CD4-positive, alpha-beta T cell treated with Interleukin-6 at 100 ng/mL for 8 hours (primary cell): ENCODE measurements at places on chromosomes 1 and 21.
A peak's percentile ranks its signal among the peaks of the same experiment; 100 is the strongest.

- DNase-seq: no peak
Measured at GRCh38 chr1:6358144-6358624, 35.4 kb downstream of the ACOT7 start.

GRCh38 chr1:78918157-78918556 lies 88.4 kb downstream of the ADGRL4 start:
- no peak for DNase-seq

DNA sequence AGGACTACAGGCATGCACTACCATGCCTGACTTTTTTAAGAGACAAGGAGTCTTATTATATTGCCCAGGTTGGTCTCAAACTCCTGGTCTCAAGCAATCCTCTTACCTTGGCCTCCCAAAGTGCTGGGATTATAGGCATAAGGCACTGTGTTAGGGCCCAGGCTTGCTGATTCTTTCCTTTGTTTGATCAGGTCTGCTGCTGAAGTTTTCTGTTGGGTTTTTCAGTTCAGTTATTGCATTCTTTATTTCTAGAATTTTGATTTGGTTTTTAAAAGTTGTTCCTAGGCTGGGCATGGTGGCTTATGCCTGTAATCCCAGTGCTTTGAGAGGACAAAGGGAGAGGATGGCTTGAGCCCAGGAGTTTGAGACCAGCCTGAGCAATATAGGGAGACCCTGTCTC lies 47.9 kb downstream of the C4BPA start:
- no peak for DNase-seq

GRCh38 chr1:203704120-203704519 lies 60.9 kb upstream of the LAX1 start:
- DNase-seq: no peak

DNA sequence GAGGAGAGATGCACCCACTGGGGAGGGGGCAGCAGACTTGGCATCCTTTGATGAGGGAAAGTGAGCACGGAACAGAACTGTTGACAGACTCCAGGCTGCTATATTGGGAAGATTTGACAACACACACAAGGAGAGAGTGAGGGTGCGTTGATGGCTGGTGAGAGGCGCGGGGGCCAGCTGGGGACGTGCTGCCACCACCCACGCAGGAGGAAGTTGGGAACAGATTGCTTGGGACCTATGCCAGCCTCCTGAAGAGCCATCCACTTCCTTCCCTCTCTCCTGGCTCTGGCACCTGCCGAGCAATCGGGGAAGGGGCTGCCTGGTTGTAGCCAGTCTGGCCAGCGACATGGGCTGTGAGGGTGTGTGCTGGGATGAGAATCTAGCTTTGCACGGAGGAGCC lies 223.7 kb upstream of the CSF3R start:
- no peak for DNase-seq

DNA sequence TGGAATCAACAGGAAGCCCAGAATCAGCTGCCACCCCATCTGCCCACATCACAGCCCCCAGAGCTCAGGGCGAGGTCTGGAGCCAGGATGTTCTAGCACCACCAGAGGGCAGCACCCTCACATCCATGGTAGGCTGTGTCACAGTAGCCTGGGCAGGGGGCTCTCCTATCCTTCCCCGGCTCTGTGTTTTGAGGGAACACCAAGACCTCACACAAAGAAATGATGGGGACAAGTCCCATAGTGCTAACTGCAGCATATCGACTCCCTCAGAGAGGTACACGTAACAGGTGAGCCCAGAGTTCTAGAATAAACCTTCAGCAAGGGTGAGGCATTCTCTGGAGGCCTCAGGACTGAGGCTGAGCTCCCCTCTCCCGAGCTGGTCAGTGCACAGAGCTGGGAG lies 2.3 kb upstream of the KCNC4 start:
- DNase-seq: peak; percentile 80

GRCh38 chr1:215022741-215023141 lies 59.8 kb upstream of the KCNK2 start:
- no peak for DNase-seq

- DNase-seq: no peak
Measured at GRCh38 chr1:174479281-174479680, 31.5 kb downstream of the GPR52 start.

GRCh38 chr21:29654203-29654602 lies 285.6 kb downstream of the GRIK1 start:
- no peak for DNase-seq

- DNase-seq: no peak
Measured at GRCh38 chr1:93207211-93207610, 26.7 kb downstream of the CCDC18 start.

- no peak for DNase-seq
Measured at GRCh38 chr1:210935905-210936304, 198.0 kb downstream of the KCNH1 start.

DNA sequence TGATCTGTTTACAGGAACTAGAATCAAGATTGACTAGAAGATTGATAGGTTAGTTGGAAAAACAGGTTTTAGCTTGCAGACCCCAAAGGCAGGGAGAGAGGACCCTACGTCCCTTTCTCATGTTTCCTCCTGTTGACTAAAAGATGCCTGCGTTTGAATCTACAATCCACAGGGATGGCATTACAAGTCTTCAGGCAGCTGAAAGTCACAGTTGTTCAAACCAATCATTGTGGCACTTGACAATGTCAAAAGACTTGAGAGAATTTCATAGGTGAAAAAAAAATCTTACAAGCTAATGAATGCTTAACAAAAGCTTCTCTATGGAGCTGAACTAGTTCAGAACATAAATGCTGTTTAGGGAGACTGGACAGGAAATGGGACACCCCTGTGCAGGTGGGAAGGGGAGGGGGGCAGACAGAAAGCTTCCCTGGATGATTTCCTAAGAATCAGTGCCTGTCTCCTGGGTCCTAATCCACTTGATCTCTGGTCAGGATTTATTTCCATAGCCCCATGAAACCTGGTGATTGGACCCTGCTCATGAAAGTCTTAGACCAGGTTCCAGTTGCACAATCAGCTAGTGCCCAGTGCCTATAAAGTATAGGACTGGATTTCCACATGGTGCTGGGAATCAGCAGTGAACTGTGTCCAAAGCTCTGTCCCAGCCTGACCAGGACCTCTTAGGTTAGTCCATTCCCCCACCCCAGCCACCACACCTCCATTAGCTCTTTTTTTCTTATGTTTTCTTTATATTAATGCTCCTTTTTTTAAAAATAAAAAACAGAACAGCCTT lies 91.6 kb upstream of the BCAR3 start:
- DNase-seq: no peak

DNA sequence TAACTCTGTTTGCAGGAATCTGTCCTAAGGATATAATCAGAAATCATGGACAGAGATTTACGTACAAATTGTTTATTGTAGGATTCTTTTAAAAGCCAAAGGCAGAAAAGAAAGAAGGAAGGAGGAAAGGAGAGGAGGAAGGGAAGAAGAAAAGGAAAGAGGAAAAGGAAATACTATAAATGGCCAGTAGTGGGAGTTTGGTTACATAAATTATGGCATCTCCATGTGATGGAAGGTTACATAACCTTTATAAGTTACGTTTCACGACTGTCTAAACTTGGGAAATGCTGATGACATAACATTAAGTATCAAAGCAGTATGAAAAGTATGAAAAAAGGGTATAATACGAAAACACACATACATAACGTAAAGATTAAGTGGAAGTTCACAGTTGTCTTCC lies 39.0 kb downstream of the SMYD2 start:
- DNase-seq: no peak

GRCh38 chr21:16117331-16117730 lies 387.5 kb downstream of the USP25 start:
- no peak for DNase-seq

- DNase-seq: no peak
Measured at GRCh38 chr21:43694437-43695079, 24.4 kb upstream of the PDXK start.

GRCh38 chr1:158179301-158180041 lies 1.2 kb upstream of the CD1D start:
- no peak for DNase-seq

- no peak for DNase-seq
Measured at GRCh38 chr1:163866564-163866963, 544.8 kb downstream of the NUF2 start.

GRCh38 chr1:8560611-8561544 lies 243.0 kb downstream of the SLC45A1 start:
- DNase-seq: peak; percentile 54

DNA sequence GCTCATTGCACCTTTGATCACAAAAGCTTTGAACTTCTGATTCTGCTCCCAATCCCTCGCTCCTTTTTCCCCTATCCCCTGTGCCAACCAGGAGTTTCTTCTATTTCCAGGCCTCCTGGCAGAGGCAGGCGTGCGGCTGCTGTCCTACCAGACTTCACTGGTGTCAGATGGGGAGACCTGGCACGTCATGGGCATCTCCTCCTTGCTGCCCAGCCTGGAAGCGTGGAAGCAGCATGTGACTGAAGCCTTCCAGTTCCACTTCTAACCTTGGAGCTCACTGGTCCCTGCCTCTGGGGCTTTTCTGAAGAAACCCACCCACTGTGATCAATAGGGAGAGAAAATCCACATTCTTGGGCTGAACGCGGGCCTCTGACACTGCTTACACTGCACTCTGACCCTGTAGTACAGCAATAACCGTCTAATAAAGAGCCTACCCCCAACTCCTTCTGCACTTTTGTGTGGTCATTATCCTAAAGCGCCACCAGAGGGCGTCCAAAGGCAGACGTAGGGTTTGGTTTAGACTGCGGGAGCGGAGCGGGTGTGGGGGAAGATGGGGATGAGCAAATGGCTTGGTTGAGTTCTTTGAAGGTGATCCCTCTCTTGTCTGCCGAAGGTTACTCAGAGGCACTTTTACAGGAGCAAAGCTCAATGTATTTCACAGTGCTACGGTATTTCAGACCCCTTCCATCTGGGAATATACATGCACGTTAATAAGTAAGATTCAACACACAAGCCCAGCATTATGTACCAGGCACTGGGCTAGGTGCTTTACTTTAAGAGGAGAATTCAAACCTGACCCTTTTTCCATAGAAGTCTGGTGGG lies 24.7 kb downstream of the HMGCS2 start:
- DNase-seq: peak; percentile 29

DNA sequence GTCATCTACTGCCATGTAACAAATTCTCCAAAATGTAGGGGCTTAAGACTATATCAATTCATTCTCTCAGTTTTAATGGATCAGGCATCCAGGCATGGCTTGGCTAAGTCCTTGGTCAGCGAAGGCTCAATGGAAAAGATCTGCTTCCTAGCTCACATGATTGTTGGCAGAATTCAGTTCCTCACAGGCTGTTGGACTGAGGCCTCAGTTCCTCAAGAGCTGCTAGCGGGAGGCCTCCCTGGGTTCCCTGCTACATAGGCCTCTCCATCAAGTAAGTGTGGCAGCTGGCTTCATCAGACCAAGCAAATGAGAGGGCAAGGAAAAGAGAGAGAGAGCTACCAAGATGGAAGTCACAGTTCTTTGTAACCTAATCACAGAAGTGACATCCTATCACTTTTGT lies 19.6 kb upstream of the EYA3 start:
- no peak for DNase-seq

DNA sequence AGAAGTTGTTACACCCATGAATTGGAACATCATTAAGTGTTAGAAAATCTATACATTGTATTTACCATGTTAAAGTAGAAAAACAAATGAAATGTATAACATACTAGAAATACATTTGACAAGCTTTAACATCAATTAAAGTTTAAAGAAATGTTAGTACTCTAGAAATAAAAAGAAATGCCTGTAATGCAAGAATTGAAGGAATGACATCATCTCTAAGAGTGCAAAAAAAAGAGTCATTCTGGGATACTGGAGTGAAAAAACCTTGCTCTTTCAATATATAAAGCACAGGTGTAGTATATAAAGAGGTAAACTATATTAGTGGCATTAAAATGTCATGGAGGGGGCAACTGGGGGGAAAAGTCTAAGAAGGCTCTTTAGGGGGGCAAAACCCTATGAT lies 210.8 kb upstream of the PLD5 start:
- no peak for DNase-seq

DNA sequence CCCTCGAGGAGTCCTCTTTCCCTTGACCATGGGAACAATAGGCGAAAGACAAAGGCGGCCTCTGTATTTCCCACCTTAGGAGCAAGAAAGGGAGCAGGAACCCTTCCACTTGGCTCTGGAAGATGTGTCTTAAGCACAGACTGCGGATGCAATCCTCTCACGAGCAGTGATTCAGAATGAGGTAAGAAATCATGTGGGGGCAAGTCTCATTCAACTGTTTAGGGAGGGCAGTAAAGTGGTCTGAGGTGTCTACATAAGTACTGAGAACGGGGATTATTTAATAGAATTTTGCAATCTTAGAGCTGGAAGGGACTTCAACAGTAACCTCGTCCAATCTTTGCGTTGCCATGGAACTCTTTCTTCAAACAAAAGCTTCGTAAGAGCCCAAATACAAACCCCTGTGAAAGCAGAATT lies 1.6 kb upstream of the DYRK3 start:
- DNase-seq: no peak

DNA sequence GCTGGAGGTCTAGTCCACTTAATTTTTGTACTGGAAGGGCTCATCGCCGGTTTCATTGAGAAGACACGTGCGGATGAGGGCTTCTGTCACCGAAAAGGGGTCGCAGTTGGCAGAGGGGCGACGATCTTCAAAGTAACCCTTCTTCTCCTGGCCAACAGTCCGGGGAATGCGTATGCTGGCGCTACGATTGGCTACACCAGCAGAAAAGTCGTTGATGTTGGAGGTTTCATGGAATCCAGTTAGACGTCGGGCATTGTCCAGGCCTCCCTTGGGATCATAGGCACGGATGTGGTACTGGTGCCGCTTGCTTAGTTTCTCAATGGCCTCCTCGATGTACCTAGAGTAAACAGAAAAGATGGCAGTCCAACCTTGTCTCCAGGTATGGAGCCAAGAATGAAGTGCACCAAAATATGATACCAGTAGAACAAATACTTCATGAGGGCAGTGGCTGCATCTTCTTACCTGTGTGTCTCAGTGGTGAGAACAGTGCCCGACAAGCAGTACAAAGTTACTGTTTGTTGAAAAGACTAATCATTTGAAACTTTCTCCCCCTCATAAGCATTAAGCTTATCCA lies 7.1 kb downstream of the GLUL start:
- DNase-seq: no peak

DNA sequence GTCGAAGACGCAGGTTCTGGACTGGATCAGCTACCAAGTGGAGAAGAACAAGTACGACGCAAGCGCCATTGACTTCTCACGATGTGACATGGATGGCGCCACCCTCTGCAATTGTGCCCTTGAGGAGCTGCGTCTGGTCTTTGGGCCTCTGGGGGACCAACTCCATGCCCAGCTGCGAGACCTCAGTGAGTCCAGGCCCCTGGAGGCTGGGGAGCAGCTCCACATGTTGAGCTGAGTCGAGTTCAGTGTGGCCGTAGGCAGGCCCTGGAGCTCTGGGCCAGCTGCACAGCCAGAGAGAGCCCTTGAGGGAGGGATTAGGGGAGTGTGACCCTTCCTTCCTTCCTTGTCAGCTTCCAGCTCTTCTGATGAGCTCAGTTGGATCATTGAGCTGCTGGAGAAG lies 1.6 kb downstream of the ELF3 start:
- DNase-seq: no peak

GRCh38 chr1:241590719-241591118 lies 49.5 kb downstream of the CHML start:
- DNase-seq: no peak
